ENCODE measurements at places on chromosomes 11 and 22.

DNA sequence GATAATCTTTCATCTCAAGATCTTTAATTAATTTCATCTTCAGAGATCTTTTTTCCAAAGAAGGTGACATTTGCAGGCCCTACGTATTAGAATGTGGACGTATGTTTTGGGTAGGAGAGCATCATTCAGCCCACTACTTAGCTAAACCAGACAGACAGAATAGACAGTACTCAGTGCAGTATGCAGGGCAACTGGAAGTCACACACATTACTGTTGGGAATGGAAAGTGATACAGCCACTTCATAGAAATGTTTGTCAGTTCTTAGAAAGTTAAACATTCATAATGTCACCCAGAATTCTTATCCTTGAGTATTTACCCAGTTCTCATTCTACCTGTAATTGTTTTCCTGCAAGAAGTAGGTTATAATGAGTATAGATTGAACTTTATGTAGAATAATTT, 102.9 kb downstream of the PPP6R3 start:
- no peak for DNase-seq

DNA sequence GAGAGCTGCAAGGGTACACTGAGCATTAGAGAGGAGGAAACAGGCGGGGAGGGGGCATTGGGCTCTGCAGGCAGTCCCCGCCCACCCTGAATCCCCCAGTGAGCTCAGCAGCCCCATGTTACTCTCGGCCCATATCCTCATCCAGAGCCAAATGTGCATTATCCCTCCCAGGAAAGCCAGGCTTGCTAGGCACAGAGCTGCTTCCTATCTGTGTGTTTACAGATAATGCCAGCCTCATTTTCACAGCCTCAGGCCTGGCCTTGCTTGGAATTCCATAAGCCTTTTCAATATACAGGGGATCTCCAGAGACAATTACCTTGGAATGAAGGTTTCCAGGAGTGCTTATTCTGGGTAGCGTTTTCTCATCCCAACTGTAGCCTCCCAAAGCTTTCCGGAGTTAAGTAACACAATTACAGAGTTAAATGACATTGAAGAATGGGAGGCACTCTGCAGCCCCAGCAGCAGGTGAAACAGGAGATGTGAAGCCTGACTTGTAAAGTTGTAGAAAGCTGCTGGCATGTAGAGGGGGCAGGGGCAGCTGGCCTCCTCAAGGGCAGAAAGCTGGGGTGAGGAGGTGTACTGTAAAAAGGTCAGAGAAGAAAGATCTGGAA, 91.5 kb upstream of the TBCEL start:
- DNase-seq = no peak

- DNase-seq = peak; percentile 85
Observed at GRCh38 chr22:29799217-29799680, 32.1 kb downstream of the UQCR10 start.

DNA sequence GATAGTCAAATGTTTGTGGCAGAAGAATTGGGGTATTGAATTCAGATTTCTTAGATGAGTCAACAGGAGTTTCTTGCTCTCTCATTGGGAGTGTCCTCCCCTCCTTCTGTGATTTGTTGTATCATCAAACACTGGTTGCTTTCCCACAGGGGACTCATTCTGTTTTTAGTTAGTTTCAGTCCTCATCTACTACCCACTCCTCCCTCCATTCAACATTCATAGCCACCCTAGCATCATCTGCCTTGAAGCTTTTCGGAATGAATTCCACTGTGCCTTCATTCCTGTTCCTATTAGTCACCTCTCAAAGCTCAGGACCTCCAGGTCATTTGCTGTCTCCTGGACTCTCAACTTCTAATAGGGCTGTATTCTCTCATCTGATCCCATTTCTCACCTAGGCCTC, 31.5 kb upstream of the RAB38 start:
- peak; percentile 57 for DNase-seq

- no peak for DNase-seq
Observed at GRCh38 chr11:86241956-86242535, 2.5 kb upstream of the EED start.

DNA sequence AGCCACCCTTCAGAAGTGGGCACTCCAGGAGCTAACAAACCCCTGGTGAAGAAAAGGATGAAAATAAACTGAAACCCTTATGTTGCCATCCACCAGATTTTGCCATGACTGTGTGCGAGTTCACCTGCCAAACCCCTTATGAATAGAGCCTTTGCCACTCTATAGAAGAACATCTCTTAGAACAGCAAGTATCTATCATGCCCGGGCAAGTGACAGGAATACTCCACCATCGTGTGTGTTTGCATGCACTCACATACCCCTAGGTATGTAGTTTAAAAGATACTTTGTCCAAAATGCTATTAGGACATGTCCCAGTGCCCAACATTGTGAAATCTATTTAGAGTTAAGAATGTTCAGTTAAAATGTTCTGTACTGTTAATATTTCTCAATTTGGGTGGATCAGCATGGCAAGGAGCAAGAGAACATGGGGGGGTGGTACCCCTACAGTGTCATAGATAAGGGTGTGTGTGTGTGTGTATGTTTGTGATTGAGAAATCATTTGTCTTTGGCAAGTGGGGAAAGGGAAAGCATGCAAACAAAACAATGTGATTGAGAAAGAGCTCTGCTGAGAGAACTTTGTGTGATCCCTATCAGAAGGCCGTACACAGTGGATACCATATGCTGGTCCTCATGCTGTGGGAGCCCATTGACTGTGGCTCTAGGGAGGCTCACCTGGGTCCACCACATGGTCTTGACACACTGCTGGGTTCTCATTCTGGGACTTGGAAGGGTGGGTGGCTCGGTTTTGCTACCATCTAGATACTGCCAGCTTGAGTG, 94.9 kb downstream of the ZBTB16 start:
- DNase-seq = peak; percentile 80

DNA sequence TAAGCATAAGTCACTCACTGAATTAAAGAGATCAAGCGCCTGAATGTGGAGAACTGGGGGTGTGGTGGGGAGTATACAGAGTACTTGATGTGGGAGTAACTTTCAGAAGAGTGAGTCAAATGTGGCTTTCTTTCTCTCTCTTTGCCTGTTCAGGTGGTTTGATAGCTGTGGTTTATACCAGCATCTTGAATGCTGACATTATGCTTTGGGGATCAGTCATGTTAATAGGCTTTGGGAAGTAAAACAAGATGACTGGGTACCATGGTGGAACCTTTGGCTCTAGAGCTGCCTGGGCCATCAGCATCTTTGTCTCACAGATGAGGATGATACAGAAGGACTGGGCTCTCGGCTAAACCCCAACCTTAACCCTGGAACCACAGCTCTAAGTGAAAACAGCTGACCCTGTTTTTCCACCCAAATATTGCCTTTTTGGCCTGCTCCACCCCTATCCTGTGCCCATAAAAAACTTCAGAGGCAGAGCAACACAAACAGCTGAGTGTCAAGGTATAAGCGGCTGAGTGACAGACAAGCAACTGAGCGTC, 58.2 kb upstream of the GNAZ start:
- no peak for DNase-seq

GRCh38 chr11:74169738-74170458, 904 bp downstream of the C2CD3 start:
- no peak for DNase-seq

- no peak for DNase-seq
Observed at GRCh38 chr11:121336279-121336937, 43.8 kb downstream of the SC5D start.

GRCh38 chr11:80937842-80938241, 1497.0 kb upstream of the TENM4 start:
- DNase-seq = peak; percentile 43

GRCh38 chr11:65745049-65745448, 24.5 kb upstream of the RNASEH2C start:
- no peak for DNase-seq

DNA sequence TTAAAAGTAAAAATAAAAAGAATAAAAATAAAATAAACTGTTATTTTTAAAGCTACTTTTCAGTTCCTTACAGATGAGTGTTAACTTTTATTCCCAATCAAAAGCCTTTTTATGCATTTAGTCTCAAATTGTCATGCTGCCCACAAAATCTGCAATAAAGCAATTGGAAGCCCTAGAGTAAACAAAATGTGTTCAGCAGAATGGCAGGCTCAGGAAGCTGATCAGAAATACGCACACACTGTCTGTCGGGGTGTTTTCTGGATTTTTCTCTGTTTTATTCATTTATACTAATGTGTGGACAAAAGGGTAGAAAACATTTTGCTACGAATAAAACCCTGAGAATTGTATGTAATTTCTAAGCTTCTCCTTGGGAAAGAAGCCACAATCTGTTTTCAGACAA, 162.8 kb downstream of the RCN1 start:
- no peak for DNase-seq

GRCh38 chr22:17493419-17493981, 69.8 kb upstream of the SLC25A18 start:
- no peak for DNase-seq

- peak; percentile 62 for DNase-seq
Observed at GRCh38 chr11:9577556-9577955, 4.1 kb downstream of the WEE1 start.

DNA sequence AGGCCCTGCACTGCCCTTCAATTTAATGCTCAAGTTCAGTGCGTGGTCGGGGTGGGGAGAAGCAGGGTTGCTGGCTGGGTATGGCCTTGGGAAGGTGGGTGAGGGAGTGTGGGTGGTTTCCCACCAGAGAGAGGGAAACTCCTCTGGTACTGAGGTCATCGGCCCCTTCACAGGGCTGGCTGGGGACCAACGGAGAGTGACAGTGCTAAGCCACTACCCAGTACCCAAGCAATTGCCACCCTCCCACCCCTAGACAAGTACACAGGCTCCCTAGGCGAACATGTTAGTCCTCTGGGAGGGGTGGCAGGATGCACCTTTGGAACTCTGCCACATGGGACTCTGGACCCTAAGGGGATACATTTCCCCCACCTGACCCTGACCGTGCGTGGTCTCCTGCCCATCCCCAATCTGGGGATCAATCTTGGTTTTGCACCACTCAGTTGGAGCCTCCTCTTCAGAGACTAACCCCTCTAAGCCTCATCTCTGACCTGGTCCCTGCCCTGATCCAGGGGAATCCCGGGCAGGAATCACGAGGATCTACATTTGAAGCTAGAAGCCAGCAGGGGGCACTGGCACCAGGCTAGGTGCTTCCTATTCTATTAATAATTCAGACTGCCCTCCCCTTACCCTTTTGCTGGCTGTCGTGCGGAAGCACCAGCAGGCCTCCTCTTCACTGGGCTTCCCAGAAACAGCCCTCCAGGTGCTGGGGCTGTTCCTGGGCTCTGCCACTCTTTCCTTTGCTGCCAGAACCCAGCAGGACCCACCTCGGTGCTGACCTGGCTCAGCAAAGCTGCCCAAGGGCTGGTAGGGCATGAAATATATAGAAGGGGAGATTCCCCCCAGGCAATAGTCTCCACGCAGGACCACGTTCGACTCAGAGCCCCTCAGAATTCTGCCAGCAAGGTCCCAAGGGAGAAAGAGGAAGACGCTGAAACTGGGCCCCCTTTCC, 377.7 kb downstream of the TENM4 start:
- DNase-seq = peak; percentile 40

- no peak for DNase-seq
Observed at GRCh38 chr11:113831314-113831713, 44.1 kb downstream of the USP28 start.

GRCh38 chr11:1923201-1923956, 3.9 kb downstream of the TNNT3 start:
- no peak for DNase-seq

- peak; percentile 3 for DNase-seq
Observed at GRCh38 chr11:81839976-81840375, 893.7 kb downstream of the FAM181B start.

- no peak for DNase-seq
Observed at GRCh38 chr11:90493379-90493778, 270.5 kb upstream of the CHORDC1 start.

DNA sequence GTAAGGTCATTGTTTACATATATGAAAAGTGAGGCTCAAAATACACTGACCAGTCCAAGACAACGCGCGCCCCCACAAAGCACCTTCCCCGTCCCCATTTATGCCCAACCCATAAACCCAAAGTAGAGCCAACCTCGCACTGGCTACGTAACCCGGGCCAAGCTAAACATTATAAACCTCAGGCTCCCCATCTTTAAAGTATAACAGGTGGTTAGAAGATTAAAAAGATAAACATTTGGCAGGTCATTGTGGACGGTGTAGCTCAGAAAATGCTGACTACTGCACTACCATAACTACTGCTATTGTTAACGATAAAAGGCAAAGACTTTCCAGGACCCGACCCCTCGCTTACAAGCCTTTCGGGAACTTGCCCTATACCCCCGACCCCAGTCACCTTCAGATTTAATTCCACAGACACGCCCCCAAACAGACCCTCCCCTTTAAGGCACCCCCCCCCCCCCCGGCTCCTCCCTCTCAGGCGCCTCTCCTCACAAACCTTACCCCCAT, 470 bp downstream of the NUMA1 start:
- no peak for DNase-seq

DNA sequence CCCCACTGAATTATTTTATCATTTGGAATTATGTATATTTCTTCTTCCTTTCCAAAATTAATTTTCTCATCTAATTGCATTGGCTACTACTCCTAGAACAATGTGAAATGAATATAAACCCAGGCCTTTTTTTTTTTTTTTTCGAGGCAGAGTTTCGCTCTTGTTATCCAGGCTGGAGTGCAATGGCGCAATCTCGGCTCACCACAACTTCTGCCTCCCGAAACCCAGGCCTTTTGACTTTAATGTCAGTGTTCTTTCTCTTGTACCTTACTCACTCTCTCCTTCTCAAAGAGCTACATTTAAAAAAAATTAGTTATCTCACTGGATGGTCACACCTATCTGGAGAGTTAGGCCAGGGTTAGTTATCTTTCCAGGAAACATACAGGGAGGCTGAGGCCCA, 35.3 kb upstream of the LRRC32 start:
- DNase-seq = no peak

DNA sequence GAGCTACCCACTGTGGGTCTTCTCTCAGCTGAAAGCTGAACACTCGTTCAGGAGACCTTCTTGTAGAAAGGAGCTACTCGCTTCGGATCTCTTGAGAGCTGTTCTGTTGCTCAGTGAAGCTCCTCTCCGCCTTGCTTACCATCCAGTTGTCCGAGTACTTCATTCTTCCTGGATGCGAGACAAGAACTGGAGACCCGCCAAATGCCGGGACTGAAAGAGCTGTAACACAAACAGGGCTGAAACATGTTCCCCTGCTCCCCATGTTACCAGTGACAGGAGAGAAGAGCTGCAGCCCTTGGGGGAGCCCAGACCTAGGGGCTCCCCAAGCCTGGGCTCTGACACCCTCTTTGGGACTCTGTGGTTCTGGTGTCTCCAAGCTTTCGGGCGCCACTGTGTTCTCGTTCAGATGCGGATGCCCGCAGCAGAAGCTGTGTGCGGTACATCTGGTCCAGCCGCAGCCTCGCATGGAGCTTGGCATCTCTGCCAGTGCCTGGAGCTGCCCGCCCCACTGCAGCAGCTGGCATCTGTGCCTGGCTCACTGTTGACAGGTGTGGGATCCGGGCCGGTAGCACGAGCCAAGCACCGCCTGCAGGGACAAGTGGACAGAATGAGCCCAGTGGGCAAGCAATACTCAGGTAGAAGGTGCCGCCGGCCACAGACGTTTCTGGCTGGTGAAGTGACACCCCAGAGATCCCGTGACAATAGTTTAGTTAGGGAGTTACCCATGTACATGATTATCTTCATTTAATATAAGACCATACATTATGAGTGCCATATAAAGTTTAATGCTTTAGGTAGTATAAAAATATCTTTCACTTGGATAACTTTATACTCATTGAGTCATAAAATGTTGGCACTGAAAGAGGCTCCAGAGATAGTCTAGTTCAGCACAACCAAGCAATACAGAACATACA, 49.1 kb downstream of the EMSY start:
- DNase-seq = no peak

Data from renal cortical epithelial cell (primary cell).